ENCODE measurements at places on chromosomes 6 and 20.

- DNase-seq, result no peak
Measured at GRCh38 chr6:159249128-159249527, 79.9 kb downstream of the FNDC1 start.

DNA sequence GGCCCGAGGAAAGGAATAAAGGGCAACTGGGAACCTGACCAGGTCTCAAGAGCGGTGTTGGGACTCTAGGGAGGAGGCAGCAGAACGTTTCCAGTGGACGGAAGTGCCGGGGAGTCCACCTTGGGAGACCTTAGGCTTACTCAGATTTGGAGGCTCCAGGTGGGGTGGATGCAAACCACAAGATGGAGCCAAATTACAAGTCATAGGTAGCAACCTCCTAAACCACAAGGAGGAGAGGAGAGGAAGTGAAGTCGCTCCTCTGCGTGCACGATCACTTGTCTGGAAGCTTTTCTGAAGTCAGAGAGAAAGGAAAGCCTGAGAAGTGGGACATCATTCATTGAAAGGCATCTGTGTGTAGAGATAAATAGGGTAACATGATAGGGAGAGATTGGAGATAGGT lies 9.3 kb downstream of the HLA-DOA start:
- no peak for DNase-seq

GRCh38 chr6:152783217-152783878 lies 32.8 kb downstream of the VIP start:
- no peak for DNase-seq

- no peak for DNase-seq
Measured at GRCh38 chr20:62739581-62740285, 31.1 kb downstream of the NTSR1 start.

GRCh38 chr20:17315407-17316231 lies 88.8 kb downstream of the PCSK2 start:
- no peak for DNase-seq

- no peak for DNase-seq
Measured at GRCh38 chr6:14165091-14165490, 47.5 kb downstream of the CD83 start.

DNA sequence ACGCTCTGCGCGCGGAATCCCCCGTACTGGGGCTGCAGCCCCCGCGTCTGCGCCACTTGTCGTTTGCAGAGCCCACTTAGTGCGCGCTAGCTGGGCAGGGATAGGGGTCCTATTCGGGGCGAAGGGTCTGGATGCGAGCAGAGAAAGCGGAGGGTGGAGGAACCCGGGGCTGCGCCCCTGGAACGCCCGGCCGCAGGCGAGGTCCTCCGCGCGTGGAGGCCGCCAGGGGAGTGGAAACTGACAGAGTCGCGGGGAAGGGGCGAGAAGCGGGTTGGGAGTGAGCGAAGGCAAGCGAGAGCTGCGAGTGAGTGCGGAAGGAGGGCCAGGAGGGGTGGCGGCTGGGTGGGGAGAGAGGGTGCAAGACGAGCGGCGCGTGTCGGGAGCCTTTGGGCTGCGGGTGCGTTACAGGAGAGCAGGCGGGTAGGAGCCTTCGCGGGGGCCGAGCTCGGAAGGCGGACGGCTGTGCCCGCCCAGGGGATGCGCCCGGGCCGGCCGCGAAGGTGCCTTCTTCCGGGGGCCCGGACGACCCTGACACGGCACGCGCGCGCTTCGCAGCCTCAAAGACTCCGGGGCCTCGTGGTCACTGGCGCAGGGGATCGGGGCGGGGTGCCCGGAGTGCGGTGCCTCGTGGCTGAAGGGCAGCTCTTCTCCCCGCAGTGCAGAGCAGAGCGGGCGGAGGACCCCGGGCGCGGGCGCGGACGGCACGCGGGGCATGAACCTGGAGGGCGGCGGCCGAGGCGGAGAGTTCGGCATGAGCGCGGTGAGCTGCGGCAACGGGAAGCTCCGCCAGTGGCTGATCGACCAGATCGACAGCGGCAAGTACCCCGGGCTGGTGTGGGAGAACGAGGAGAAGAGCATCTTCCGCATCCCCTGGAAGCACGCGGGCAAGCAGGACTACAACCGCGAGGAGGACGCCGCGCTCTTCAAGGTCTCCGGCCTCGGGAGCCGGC lies 1.2 kb downstream of the IRF4 start:
- DNase-seq, result no peak

Data from NCI-H774 (cell line).